Left ventricle myocardium inferior (tissue), 1 donor: ENCODE measurements at places on chromosomes 3 and 15.

GRCh38 chr3:9298236-9298635 lies 48.8 kb upstream of the SRGAP3 start:
- DNase-seq = no peak

GRCh38 chr3:86743233-86743632 lies 247.7 kb downstream of the VGLL3 start:
- no peak for DNase-seq

DNA sequence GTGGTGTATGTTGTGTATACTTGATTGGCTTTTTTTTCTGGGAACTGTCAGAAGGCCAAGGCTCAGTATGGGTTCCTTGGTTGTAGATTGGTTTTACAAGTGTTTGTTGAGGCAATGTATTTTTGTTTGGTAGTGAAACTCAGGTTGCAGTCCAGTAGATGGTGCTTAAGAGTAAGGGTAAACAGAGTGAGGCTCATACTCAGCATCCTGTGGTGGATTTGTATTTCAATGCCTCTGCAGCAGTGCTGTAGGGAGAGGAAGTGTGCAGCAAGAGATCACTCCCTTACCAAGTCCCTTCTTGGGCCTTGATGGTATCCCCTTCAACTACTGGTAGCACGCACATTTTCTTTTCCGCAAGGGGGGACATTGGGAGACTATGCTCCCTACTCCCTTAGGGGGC lies 428.5 kb upstream of the CNTN3 start:
- no peak for DNase-seq

DNA sequence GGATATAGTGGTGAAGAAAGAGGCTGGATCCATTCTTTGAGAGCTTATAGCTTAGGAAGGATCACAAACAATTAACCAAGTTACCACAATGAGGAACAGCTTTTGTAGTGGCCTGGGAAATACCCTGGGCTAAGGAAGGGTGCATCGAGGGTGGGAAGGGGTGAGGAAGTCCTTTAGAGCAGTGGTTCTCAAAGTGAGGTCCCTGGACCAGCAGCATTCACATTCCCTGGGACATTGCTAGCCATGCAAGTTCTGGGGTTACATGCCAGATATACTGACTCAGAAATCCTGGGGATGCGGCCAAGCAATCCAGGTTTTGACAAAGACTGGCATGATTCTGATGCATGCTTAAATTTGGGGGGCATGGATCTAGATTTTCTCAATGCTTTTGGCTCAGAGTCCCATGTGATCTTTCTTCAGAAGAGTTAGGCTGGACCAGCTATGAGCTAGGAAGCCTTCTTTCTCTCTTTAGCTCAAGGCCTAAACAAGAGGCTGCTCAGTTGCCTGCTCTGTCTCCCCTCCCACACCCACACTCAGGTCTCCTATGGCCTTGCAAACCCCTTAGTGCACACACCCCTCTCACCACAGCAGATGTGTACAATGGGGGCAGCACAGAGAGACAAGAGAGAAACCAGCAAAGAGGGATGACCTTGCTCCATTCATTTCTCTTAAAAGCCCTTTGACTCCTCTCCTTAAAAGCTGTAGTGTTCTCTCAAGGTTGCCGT lies 1.8 kb upstream of the CCR1 start:
- DNase-seq = no peak
